ENCODE measurements at places on chromosomes 7 and 10.

DNA sequence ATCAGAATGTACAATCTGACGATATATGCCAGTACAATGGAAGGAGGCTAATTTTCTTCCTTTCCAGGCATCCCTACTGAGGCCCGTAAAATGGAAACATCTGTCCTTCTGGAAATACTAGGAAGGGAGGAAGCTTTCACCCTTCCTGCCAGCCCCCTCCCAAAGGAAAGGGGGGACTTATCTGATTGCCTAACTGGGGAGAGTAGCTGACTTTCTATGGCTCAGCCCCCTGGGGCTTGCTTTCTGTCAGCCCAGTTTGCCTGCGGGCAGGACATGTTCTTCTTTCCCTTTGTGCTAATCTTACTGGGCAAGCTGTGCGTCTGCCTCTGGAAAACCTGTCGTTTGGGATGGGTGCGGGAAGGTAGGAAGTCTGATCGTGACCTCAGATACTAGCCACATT is 508.9 kb downstream of the SUGCT start:
- no peak for DNase-seq

GRCh38 chr10:43648095-43648397 is 635 bp downstream of the ZNF32 start:
- no peak for DNase-seq

DNA sequence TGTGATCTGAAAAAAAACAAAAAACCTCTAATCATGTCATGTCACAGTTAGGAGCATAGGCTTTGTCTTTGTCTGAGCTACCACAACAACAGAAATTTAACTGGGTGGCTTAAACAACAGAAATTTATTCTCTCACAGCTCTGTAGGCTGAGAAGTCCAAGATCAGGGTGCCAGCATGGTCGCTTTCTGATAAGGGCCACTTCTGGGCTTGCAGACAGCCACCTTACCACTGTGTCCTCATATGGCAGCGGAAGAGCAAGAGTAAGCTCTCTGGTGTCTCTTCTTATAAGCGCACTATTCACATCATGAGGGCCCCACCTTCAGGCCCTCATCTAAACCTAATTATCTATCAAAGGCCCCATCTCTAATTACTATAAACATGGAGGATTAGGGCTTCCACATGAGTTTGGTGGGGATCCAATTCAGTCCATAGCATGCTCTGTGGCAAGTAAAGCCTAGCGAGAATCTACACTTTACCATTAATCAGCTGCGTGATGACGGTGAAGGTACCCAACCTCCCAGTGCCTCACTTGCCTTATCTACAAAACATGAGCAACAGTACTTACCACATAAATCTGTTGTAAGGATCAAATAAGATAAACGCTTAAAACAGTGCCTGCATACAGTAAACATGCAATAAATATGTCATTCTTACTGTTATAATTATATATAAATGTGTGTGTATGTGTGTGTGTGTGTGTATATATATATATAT is 17.3 kb downstream of the ZNF438 start:
- DNase-seq: no peak

DNA sequence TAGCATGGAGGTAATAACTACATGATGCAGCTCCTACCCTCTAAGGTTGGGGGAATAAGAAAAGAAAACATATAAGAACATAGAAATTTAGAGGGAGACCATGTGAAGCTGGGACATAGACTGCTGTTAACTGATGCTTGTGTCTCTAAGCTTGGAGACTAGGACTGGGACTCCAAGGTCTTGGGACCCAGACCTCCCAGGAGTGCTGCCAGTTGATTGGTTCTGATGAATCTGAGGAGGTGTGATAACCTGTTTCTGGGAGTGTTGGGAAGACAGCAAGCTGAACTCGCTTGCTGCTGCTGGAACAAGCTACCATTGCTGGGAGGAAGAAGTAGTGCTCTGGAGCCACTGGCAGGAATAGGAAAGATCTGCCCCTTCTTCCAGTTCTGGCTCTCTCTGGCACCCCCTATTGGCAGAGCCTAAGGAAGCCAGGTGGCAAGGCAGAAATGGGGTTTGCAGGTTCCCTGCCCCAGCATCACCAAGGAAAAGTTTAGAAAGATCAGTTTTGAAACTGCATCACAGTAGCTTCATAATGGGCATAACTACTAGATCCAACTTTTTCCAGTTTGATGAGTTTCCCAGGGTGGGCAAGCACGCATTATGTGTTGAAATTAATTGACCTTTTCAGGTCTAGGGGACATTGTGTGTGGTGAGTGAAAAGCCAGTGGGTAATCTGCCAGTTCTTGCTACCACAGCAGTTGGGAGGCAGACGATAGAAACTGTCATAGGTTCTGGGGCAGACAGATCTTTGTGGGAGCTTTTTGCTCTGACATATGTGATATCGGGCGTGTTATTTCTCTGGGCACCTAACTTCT is 140.7 kb downstream of the SND1 start:
- DNase-seq: no peak

DNA sequence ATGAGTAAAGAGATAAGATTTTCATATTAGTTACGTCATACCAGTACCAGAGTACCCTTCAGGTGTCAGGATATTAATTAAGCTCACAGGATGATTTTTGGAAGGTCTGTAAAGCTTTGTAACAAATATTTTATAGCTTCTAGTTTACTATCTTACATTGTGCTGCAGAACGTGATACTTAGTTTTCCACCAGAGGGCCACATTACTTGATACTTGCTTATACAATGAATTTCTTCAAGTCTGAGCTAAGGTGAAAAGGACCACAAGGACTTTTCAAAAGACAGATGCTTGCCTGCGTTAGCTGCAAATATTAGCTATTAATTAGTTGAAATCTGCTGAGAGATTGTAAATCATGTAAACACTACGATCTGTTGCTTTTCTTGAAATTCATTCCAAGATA is 12.2 kb downstream of the FOXP2 start:
- DNase-seq: no peak

GRCh38 chr10:101493249-101493648 is 94.8 kb downstream of the POLL start:
- no peak for DNase-seq

GRCh38 chr7:434891-435629 is 84.6 kb downstream of the PDGFA start:
- DNase-seq: no peak

DNA sequence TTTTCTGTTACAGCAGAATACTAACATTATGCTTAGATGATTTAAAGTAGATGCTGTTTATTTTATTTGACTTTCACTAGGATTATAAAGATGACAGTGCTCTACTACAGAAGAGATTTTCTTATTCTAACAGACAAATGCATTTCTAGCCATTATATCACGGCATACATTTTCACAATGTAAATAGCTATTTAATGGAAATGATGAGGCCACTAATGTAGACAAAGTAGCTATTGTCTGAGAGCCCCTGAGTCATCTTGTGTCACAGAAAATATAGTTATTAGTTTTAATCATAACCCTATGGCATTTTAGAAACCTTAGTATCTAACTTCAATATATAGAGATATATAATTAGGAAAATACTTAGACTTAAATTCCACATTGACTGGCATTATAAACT is 158.0 kb upstream of the AHR start:
- DNase-seq: no peak

- no peak for DNase-seq
Measured at GRCh38 chr7:107405559-107405958, 64.3 kb upstream of the GPR22 start.

DNA sequence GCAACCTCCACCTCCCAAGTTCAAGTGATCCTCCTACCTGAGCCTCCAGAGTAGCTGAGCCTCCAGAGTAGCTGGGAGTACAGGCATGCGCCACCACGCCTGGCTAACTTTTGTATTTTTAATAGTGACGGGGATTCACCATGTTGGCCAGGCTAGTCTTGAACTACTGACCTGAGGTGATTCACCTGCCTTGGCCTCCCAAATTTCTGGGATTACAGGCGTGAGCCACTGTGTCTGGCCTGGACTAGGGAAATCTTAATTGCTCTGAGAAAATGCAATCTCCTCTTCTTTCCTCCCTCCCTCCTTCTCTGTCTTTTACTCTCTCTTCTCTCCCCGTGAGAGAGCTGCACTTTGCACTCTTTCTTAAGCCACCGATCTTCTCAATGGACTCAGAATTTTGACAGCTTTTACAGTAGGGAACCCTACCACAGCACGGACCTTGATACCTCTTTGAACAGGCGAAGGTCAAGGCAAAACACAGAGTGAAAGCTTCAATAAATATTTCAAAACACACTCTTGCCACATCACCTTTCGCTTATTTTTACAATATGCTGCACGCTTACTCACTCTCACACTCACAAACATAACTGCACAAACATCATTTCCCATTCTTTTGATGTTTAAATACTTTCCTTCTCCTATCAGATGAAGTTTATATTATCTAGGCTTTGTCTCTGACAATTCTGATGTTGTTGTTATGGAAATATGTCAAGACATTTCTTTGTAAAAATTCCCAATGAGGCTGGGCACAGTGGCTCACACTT is 173.4 kb upstream of the NRP1 start:
- DNase-seq: no peak

All from HFF-Myc (cell line).